CD4-positive, alpha-beta T cell treated with Interleukin-1 beta for 1 hour (primary cell): ENCODE measurements at places on chromosomes 2 and 18.

DNA sequence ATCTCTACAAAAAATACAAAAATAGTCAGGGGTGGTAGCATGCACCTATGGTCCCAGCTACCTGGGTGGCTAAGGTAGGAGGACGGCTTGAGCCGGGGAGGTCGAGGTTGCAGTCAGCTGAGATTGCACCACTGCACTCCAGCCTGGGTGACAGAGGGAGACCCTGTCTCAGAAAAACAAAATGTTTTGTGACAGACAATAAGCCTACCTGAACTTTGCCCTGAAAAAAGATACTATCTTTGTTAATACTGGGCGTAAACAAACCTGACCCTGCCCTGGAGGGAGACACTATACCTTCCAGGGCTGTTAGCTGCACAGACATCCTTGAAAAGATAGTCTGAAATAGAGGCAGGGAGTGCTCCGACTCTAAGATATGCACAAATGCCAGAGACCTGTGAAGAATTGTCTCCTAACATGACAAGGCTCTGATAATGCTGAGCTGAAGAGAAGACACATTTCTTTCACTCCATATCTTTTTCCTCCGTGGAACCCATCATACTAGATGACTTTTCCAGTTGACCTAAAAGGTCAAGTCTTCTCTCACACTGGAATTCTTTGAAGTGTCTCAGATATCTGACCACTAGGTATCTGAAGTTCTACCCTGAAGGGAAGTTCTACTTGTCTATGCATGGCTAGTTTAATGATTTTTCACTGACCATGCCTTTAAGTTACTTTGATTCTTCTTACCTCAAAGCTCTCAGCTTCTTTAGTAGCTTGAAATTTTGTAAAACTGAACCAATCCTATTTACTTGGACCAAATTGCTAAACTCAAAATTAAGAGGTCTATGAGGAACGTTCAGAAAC lies 20.9 kb upstream of the HK2 start:
- DNase-seq = no peak

DNA sequence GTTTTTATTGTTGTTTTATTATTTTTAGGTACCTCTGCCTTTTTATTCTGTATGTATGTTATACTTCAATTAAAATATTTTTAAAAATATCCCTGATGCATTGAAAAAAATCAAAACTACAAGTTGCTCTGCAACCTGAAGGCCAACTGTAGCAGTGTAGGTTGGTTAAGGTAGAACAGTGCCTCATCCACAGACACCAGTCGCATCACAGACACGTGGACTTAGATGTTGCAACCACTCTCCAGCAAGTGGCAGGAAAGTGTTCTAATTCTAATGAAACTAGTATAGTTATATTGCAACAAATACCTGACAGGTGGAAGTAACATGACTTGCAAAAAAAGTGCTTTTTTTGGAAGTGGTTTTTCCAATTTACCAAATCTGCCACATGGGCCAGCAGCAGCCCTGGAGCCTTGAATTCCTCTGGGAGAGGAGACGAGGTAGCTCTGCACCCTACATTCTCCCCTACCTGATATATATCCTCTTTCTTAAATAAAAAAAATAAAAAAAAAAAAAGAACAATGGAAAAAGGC lies 28.4 kb upstream of the SLC3A1 start:
- DNase-seq = no peak

DNA sequence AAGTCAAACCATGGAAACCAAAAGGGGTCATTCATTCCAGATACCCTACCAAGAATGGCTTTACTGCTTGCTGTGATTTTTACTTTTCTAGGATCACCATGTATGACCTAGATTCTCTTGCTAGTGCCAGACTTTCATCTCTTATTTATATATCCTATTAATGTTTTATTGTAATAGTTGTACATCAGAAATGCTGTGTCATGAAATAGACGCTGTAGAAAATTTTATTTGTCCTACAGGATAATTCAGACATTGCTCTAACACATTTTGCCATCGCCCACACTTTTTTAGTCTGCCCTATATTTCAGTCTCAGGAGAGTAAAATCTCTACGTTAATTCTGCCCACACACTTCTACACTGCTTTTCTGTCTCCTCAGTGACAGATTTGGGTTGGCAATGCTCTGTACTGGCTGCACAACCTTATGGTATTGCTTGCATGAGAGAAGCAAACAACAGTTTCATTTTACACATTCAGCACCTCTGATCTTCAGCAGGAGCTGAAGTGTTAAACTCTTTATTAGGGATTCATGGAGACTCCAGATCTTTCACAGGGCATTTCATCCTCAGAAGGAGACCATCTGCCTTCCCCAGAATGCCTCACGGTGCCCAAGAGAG lies 871.8 kb upstream of the CHAC2 start:
- no peak for DNase-seq

- no peak for DNase-seq
Measured at GRCh38 chr2:114007436-114007835, 117.5 kb downstream of the ACTR3 start.

DNA sequence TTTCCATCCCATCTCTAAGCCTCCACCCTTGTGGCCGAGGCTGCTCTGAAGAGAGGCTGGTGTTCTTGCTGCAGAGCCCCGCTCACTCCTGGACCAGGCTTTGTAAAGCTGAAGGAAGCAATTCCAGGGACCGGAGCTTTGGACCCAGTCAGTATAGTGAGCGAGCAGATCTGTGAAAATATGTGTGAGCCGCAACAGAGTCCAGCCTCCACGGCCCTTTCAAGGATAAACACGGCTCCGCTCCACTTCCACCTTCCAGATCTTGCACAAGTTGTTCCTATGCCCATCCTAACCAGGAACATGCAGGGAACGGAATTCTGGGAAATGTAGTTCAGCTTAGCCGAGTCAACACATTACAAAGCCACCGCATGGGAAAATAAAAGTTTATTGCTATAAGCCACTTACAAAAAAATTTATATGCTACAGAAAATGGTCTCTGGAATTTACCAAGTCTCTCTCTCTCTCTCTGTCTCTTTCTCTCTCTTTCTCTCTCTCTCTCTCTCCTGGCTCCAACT lies 151.7 kb upstream of the ZNF521 start:
- DNase-seq = no peak

DNA sequence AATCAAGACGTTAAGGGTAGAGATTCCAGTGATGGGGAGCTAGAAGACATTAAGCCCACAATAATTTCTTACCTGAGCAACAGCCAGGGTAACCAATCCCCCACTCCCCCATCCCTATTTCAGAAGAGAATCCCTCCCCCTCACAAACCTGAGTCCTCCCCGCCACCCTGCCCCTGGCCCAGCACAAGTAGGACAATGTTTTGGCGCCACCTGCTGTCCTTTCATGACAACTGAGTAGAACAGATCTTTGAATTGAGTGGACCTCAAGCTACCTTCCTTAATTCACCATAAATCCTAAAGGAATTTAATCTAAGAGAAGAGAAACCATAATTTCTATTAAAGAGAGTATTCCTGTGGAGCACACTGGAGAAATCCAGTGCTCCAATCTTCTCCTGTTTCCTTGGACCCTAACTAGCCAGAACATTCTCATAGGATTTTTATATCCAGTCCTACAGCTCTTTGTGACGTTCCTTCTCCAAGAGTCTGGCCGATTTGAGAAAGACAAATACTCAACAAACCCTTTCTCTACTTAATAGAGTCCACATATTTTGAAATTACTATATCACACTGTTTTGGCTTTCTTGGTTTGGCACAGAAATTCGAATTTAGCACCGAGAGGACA lies 41.1 kb downstream of the NHEJ1 start:
- peak; percentile 43 for DNase-seq

GRCh38 chr18:25275412-25276001 lies 76.5 kb downstream of the ZNF521 start:
- no peak for DNase-seq

DNA sequence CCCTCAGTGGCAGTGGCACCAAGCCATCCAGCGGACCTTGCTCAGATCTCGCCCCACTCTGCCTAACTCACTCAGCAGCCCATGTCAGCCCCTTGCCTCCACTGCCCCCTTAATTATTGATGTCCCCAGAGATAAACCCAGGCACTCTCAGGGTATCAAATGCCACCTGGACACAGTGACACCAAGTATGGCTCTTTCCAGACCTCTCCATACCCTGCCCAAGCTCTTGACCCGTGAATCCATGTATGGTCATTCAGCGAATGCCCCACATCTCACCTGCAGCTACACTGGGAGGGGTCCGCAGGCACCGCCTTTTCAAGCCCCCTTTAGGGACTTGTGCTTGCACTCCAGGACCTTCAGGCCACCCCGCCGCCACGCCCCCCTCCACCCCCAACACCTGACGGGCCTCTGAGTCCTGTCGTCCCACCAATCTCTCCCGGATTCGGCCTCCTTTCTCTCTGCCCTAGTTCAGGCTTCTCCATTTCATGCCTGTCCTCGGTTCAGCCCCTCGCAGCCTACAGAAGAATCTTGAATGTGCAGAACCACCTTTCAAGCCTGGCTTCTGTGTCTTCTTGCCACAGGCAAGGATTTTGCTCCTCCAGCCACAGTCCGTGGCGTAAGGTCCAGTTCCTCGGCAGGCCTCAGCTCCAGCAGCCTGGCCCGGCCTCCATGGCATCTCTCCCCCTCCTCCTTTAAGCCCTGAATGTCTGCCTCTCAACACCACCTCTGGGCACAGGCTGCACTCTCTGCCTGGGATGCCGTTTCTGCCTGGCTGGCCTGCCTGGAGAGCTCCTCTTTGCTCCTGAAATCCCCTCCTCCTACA lies 54.1 kb upstream of the ODC1 start:
- DNase-seq = no peak

DNA sequence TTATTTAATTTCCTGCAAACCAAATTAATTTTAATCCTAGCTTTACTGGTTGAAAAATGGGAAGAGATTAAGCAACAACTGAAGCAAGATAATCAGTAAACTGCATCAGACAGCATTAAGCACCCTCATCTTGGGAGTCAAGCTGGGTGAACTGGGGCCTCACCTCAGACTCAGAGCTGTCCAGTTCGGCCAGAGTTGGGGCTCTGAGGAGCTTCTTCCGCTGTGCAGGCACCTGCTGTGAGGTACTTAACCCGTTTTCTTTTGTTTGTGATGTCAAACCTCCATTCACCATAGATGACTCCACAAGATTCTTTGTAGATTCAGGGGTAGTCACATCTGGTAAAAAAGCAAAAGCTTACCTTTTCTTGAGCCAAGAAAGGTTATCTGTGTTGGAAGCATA lies 71.8 kb downstream of the PRELID3A start:
- no peak for DNase-seq

DNA sequence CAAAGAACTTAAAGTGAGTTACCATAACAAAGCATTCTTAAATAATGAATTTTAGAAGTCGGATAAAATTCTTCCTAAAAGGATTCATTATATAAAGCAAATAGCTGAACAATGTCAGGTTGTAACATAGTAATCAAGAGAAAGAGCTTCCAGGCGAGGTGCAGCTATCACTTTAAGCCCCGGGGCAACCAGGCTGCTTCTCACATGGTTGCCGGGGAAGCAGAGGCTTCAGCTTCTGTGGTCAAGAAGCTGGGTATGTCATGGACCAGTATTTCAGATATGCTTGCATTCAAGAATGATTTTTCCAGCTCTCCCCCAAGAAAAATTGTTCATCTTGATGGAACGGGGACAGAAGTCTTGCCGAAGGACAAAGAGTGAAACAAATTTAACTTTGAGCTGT lies 23.6 kb upstream of the KYNU start:
- no peak for DNase-seq

GRCh38 chr2:212956665-212957607 lies 194.5 kb downstream of the IKZF2 start:
- DNase-seq = no peak

DNA sequence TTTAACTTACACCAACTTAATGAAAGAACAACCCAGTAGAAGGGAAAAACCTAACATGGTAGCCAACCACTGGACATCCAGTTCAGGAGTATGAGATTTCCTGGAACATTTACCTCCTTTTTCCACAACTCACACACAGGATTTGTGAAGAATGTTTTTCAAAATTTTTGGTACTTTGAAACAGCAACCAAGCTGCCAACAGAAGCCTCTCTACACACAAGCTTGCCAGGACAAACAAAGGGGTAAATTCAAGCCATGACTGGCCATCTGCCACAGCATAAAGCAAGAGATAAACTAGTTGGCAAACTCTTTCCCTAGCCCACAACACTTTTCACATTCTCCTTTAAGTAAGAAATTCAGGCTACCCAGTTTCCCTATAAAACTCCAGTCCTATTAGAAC lies 21.4 kb downstream of the MGAT4A start:
- DNase-seq = no peak

DNA sequence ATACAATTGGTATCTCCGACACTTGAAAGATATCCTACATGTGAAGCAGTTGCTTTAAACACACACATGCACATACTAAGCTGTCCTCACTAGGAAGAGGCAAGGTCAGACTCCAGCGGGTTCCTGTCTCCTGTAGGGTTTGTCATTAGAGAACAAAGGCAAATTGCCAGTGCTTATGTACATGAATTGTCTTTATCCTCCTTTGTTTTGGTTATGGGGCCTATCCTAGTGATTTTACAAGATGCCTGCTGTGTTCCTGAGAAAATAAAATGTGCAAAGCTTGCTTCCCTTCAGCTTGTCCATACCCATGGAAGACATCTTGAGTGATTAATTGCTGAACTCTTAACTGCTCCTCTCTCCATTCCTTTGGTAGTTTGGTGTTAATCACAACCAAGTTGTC lies 86.7 kb upstream of the SLC39A10 start:
- DNase-seq = no peak

- no peak for DNase-seq
Measured at GRCh38 chr2:27356056-27356381, 545 bp downstream of the GTF3C2 start.

DNA sequence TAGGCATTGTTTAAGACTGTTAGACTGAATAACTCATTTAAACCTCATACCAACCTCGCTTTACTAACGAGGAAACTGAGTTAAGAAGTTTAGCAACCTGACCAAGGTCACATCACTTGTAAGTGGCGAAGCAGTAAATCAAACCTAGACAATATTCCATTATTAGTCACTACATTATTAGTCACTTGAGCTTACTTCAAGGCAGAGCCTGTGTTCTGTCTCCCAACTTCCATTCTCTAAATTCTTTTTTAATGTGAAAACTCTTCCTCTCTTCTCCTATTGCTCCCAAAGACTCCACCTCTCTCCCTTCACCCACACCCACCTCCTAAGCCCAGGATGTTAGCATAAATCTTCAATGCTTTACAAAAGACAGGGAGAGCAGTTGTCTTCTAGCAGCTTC lies 156.5 kb downstream of the ARL6IP6 start:
- no peak for DNase-seq

GRCh38 chr2:139367416-139367815 lies 587.2 kb upstream of the NXPH2 start:
- no peak for DNase-seq

- DNase-seq = peak; percentile 32
Measured at GRCh38 chr2:234025466-234025865, 25.0 kb upstream of the SPP2 start.

GRCh38 chr18:9140381-9140780 lies 3.8 kb downstream of the ANKRD12 start:
- DNase-seq = no peak

- no peak for DNase-seq
Measured at GRCh38 chr18:76370686-76371085, 124.4 kb downstream of the ZNF516 start.

DNA sequence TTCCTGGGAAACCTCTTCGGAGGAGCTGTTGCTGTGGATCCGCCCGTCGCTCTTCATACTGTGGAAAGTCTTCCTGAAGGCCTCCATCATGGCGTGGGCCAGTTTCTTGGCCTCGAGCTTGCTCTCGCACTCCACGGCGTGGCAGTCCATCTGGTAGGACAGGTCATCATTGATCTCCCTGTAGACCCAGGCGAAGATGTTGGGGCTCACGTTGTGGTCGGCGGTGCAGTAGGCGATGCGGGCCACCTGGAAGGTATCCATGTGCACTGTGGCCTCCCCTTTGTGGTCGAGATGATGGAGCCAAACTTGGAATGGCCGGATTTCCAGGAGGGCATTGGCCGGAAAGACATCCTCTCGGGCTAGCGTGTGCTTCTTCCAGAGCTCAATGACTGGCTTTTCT lies 245.4 kb downstream of the PID1 start:
- no peak for DNase-seq
